GM04504 (cell line): ENCODE measurements at places on chromosomes 1 and 21.

- DNase-seq = no peak
Observed at GRCh38 chr1:58304346-58304975, 242.1 kb downstream of the OMA1 start.

DNA sequence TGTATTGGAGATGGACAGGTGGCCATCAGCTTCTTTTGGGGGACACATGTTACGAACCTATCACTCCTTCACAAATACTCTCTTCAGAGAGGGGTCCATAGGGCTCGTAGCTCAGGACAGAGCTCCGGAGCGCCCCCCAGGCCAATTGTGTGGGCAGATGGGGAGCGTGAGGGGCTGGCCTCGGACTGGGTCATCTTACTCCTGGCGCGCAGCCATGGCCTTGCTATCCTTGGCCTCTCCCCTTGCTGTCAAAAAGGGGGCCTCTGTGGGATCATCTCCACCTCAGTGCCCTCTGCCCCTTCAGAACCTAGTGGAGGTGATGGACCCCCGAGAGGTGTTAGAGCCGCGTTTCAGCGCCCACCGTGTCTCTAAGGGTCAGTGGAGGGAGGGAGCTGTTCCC lies 35.0 kb downstream of the ATP5PO start:
- no peak for DNase-seq

GRCh38 chr1:19769211-19769932 lies 30.3 kb downstream of the TMCO4 start:
- DNase-seq = no peak

DNA sequence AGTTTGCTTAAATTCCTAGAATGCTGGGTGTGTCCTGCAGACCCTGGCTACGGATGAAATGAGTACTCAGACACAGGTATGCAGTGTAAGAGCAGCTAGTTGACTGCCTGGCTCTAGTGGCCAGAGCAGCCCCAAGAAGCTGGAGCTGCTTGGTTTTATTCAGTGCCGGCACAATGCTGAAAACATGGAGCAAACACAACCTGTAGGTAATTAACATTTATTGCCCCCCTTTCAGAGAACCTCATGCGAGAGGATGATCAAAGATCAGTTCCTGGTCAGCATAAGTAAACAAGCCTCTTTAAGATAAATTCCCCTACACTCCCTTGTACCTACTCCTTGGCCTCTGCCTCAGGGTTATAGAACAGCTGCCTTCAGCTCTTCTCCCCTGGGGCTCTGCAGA lies 43.2 kb downstream of the MRPS6 start:
- no peak for DNase-seq

GRCh38 chr1:89201106-89201794 lies 2.5 kb upstream of the GBP4 start:
- no peak for DNase-seq

DNA sequence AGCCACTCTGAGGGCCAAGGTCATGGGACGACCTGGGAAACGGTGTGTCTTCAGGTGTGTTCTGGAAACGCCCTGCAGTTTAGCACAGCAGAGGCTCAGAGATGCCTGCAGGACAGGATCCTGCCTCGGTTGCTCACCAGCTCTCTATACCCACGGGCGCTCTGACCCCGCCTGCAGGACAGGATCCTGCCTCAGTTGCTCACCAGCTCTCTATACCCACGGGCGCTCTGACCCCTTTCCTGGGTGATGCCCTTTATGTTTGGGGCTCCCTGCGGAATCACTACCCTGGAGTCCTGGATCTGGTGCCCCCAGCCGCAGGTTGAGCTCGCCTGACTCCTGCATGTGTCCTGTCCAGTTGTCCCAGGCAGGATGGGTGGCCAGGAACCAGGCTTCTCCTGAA lies 32.5 kb downstream of the TFF3 start:
- no peak for DNase-seq

- DNase-seq = no peak
Observed at GRCh38 chr1:225410036-225410435, 17.8 kb downstream of the LBR start.

DNA sequence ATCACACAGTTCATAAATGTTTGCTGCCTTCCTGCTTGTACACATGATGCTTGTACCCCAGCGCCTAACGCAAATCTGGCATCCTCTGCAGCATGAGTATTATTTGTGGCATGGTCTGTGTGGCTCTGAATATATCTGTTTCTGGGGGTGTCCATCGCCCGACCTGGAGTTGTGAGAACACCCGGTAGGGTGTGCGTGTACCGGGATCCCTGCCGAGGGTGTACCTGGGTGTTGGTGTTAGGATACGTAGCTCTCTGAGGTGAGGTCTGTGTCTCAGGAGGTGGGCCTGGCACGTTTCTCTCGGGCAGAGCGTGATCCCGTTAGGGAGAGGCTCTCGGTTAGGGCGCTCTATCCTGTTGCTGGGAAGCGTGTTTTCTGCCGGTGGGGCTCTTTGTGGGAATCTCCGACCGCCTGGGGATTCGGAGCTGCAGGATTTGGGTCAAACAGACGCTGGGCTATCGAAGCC lies 10.4 kb upstream of the CDC20 start:
- DNase-seq = no peak

GRCh38 chr1:215835951-215836350 lies 268.8 kb downstream of the KCTD3 start:
- no peak for DNase-seq

DNA sequence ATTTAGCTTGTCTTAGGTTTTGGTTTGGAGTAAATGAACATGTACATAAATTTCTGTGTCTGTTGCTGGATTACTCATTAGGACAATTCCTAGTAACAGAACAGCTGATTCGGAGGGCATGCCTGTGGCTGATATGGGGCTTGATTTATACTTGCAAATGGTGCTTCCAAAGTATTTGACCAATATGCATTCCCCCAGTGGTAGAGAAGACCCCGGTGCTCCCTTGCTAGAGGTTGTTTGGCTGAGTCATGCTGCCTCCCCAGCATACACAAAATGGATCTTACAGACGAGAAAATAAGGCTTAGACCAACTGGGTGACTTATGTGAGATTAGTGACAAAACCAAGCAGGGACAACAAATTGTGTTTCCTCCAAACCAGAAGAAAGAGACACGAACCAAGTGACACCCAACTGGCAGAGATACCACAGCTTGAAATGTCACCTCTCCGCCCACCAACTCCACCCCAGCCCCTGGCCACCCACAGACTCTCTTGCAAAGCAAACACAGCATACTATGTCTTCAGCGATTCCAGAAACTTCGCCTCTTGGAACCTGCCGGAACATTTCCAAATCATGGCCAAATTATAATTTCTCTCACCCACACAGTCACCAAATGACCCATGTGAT lies 75.9 kb upstream of the ETS2 start:
- no peak for DNase-seq

- no peak for DNase-seq
Observed at GRCh38 chr1:165837838-165838364, 10.5 kb downstream of the UCK2 start.

GRCh38 chr1:19066874-19067181 lies 110.4 kb upstream of the IFFO2 start:
- no peak for DNase-seq

- no peak for DNase-seq
Observed at GRCh38 chr1:89823679-89824292, 3.0 kb downstream of the LRRC8D start.

GRCh38 chr1:46450160-46450517 lies 39.5 kb upstream of the DMBX1 start:
- DNase-seq = no peak

- DNase-seq = no peak
Observed at GRCh38 chr1:75668813-75669212, 55.7 kb upstream of the ACADM start.

DNA sequence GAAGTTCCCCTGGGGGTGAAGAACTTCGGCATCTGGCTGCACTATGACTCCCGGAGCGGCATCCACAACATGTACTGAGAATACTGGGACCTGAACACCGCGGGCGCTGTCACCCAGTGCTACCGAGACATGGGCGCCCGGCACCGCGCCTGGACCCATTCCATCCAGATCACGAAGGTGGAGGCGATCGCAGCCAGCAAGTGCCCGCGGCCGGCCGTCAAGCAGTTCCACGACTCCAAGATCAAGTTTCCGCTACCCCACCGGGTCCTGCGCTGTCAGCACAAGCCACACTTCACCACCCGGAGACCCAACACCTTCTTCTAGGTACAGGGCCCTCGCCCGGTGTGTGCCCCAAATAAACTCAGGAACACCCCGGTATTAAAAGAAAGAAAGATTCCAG lies 22.0 kb upstream of the SLC9A1 start:
- no peak for DNase-seq

DNA sequence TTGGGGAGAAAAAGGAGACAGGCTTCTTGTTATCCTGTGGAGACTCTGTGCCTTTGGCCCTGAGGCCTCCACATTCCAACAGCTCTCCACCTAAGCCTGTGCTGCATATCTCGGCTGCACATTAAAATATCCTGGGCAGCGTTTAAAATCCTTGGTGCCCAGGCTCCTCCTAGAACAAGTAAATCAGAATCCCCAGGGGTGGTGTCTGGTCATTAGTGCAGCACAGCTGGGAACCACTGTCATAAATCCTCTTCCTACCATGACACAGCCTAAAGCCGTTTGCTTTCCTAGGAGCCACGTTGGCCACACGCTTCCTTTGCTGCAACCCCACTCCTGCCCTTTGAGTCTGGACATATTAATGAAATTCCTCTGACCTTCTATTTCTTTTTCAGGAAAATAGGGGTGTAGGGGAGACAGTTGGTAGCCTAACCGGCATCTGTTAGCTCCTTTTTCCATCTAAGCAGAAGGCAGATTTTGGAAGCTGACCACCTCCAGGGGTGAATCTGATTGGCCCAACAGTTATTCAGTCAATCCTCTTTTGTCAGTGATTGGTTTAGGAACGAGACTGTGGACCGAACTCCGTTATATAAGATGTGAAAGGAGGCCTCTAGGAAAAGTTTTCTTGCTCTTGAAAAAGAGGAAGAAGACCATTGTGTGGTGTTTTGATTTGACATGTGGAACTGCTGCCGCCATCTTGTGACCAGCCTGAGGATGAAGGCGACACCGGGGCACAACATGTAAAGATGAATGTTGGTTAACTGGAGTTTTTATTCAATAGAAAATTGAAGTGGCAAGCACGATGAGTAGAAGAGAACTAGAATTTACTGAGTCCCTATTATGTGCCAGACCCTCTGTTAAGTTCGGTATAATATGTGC lies 41.9 kb downstream of the JUN start:
- DNase-seq = no peak

GRCh38 chr1:93489756-93490155 lies 41.8 kb downstream of the FNBP1L start:
- peak; percentile 4 for DNase-seq

DNA sequence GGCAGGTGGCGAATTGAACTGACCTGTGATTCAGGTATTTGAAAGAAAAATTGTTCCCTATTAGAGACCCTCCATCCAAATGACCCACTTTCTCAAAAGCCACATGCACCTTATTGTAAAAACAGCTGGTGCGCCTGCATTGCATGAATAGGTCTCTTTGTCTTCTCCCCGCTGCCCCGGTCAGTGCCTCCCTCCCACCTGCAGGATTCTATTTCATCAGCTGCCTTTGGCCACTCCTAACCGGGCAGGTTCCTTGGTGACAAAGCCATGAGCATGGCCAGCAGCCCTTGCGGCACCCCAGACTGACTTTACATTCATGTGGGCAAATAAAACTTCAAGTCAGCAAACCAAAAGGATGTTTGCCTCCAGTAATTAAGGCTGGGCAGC lies 6.4 kb downstream of the TMPRSS3 start:
- DNase-seq = no peak

DNA sequence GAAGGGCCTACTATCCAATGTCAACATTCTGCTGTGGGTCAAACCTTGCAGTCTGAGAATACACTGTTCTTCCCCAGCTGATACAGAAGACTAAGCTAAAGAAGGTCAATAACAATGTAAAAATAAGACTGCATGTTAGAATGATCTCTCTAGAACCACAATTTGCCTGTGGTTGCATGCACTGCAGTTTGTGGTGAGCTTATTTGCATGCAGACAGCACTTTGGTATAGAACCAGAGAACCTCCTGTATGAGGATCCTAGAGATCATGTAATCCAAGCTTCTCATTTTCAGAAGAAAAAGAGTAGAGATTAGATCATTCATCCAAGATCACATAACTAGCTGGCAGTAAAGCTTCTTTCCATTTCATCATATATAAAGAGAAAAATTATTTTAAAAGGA lies 15.8 kb downstream of the SYNJ1 start:
- DNase-seq = no peak

GRCh38 chr1:29408831-29409605 lies 172.7 kb downstream of the PTPRU start:
- no peak for DNase-seq

- no peak for DNase-seq
Observed at GRCh38 chr1:233081735-233082134, 131.3 kb downstream of the NTPCR start.

DNA sequence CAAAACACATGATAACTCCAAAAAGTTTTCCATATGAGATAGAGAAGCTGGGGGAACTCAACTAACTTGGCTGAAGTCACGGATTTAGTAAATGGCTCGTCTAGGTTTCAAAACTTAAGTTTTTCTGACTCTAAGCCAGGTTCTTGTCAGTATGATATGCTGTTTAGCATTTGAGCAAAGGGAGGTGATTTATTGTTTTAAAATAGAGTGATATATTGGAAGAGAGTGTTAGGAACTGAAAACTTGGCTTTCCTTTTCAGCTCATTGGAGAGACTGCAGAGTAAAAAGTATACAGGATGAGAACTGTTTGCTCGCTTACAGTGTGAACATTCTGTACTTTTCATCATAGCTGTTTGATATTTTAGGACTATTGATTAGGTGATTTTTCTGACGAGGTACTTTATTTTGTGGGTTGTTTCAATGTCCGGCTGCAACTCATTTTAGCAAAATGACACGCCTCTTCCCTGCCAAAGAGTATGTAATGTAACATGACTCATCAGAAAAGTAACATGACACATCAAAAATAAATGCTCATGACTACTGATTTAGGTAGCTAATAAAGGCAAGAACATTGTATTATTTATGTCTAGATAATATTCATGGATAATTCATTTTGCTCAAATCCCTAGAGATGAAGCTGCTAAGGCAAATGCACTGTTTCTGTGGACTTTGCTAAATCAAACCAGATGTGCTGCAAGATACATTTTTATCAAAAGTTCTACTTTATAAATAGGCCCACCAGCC lies 355.1 kb downstream of the GPATCH2 start:
- peak; percentile 41 for DNase-seq

DNA sequence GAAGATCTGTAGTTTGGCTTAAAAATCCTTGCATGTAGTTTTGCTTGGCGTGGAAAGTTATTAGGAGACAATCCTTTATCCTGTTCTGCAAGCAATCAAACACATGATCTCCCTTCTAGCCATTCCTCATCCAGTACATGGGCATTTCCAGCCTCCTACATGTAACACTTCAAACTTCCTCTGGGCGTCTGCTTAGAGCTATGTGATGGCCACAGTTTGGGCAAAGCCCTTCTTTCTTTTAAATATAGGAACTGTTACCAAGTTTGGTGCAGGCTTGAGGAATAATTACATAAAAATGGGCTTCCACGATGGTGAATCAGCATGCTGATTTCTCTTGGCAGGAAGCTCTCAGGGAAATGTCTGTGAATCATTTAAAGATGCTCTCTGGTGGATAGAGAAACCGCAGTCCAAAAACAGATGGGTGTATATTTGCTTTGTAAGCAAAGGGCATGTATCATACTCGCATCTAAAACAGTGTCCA lies 176.9 kb upstream of the FMN2 start:
- DNase-seq = peak; percentile 85
